ENCODE measurements at places on chromosomes 1 and 21.

DNA sequence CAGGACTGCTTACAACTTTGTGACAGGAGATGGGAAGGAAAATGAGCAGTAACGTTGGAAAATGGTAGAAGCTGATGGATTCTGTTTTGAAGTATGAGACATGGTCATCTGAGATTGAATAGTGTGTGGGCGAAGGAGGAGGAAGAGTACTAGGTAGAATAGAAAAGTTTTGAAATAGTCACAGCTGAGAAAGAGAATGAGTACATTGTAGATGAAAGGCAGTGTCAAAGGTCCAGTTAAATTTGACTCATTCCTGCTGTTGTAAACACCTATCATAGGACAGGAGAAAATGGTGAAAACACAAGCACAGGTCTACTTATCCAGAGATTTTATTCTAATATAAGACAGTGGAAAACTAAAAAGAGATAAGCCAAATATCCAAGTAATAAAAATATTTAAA, 56.8 kb upstream of the CFHR3 start:
- no peak for DNase-seq

DNA sequence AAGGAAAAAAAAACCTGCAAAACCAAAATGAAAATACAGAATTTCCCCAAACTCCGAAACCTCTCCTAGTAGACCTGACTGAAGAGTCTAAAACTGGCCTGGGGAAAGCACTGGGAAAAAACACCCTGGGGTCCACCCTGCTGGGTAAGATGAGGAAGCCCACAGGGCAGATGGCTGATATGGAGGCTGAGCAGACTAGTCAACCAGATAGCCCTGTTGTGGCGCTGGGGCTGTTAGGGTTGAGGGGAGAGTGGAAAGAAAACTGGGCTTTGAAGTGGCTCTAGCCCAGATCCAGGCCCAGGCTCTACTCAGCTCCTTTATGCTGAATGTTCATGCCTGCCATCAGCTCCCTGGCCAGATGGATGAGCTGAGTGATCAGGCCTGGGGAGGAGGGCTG, 6.8 kb upstream of the SLAMF1 start:
- no peak for DNase-seq

DNA sequence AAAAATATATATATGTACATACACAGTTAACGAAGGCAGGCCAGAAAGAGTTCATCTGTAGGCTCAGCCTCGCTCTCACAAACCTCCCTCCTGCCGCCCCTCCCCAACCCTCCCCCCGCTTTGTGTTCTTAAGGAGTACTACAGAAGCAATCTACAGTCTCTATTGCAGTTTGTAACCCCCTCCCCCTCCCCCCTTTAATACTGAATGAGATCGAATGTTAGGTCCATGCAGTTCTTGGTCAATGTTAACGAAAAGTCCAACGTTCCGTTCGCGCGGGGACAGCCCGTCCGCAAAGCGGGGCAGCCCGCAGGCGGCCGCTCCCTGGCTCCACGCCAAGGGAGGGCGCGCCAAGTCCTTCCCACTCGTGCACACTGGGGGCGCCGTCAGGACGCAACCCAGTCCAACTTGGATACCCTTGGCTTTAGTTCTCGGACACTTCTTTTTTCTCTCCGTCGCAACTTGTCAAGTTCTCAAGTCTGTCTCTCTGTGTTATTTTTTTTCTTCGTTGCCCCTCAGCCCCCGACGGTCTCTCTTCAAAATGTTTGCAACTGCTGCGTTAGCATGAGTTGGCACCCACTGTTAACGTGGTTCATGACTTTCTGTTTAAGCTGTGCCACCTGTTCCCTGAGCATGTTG, 2.2 kb downstream of the JUN start:
- peak; percentile 78 for DNase-seq

DNA sequence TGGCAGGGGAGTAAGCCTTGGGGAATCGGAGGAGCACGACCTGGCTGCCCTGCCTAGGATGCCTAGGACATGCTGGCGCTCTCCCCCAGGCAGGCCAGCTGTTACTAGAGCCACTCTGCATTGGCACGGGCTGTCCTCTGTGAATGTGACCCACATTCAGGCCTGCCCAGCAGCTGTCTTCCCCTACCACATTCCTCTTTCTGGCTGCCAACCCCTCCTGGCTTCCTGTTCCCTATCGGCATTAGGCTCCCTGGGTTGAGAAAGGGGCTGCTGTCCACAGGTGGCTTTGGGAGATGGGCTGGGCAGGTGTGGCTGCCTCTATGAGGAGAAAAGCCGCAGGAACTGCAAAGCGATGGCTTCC, 2.3 kb upstream of the NFASC start:
- DNase-seq = no peak

GRCh38 chr1:108551137-108551862, 8.6 kb upstream of the EEIG2 start:
- no peak for DNase-seq

DNA sequence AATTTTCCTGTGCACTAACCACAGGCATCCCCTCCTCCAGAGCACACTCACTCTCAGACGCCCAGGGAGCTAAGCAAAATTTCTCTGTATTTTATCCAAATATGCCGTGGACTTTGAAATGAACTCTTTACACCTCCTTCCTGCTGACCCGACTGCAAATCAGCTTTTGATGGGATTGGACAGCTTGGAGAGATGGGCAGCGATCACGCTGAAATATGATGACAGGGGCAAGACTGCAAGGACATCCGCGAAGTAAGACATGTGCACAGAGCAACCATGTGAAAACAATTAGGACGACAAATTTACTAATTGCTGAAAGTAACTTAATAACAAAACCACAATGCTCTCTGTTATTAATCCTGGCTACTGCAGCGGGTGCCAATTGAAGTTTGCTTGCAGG, 64.6 kb upstream of the CLDN14 start:
- no peak for DNase-seq

DNA sequence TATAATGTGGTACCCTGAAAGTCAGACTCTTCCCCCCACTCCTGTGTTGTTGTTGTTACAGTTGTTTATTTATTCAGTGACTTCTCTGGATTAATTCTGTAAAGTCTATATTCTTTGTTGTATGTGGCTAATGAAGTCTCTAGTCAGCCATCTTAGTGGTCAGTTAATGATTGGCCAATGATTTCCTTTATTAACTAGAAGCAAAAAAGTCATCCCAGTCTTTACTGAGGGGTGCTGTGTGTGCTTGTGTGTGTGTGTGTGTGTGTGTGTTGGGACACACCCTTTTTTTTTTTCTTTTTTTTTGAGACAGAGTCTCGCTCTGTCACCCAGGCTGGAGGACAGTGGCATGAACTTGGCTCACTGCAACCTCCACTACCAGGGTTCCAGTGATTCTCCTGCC, 37.3 kb upstream of the HYI start:
- no peak for DNase-seq

GRCh38 chr1:113895098-113895497, 7.7 kb upstream of the BCL2L15 start:
- DNase-seq = no peak

DNA sequence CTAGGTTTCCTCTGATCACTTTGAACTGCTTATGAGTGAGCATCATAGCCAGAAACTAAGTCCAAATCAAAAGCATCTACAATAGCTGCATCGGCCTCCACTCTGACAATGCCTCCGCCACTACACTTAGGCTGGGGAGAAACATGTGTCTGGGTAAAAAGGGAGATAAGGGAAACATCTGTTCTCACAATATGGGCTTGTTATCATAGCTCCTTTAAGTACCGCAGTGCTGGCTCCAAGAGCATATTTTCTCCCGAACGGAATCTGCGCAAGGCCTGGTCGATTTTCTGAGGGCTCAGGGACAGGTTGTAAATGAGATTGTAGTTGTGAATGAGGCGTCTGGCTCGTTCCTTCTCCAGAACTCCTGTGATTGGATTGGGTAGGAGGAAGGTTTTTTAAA, 63.9 kb upstream of the CYP2J2 start:
- DNase-seq = no peak

GRCh38 chr1:74703386-74704182, 29.3 kb downstream of the CRYZ start:
- no peak for DNase-seq

- no peak for DNase-seq
Measured at GRCh38 chr1:207868251-207868773, 42.6 kb downstream of the CD34 start.

GRCh38 chr1:77762072-77762476, 2.4 kb upstream of the USP33 start:
- DNase-seq = no peak

DNA sequence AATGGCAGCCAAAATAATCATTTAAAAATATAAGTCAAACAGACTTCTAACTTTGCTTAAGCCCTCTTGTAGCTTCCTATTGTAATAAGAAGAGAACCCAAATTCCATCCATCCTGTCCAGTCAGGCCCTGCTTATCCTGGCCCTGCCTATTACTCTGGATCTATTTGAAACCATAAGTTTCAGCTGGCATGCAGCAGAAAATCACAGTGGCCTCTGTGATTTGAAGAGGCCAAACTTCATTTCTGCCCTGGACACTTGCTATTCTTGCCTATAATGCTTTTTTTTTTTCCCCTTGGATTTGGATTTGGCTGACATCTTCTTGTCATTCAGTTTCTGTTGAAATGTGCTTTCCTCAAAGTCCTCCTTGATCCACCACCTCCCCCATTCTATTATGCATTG, 642.8 kb downstream of the USP25 start:
- no peak for DNase-seq

- no peak for DNase-seq
Measured at GRCh38 chr21:20618878-20619277, 379.3 kb upstream of the NCAM2 start.

DNA sequence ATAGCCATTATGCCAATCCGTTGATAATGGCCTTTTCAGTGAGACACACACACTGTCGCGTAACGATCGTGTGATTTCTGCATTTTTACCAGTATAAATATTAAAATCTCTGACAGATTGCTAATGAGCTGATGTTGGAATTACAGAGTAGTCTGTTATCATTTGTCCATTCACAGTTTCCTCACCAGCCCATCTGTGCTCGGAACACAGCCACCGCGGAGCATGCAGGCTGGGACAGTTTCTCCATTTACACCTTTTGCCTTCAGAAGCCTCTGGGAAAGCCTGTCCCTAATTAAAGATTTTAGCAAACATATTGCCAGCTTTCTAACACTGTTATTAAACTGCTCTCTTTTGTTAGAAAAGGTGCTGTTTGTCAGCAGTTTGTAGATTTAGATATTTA, 82.2 kb upstream of the BARHL2 start:
- DNase-seq = no peak

GRCh38 chr1:232123775-232124659, 497.4 kb downstream of the DISC1 start:
- no peak for DNase-seq

DNA sequence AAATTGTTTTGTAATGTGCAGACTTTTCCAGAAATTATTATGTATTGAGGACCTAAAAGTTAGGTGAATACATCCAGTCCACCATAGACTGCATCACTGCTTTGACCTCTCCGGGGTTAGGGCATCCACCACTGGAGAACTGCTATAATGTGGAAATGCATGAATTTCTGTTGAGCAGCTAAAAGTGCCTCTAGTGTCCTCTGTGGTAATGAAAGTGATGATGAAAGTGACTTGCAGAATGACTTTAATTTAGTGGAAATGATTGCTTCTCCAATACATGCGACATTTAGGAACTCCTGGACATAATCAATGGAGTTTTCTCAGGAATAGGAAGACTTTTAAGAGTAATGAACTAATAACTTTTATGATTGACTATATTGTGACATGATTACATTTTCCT, 170.8 kb downstream of the LBR start:
- DNase-seq = no peak

DNA sequence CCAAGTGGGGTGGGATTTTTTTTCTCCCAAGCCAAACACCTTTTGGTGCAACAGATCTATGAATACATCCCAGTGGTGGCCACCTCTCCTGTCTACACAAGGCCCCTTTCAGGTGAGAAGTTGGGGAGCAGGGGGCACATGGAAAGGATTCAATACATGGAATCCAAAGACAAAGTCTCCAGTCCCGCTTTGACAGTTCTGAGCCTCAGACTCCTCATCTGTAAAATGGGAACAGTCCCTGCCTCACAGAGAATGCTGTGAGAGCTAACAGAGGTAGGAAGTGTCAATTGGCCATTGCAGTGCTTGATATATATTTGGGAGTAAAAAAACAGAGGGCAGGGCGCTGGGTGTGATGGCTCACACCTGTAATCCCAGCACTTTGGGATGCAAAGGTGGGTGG, 26.7 kb upstream of the ZNF436 start:
- no peak for DNase-seq

- peak; percentile 20 for DNase-seq
Measured at GRCh38 chr1:91282695-91283420, 121.8 kb downstream of the HFM1 start.

DNA sequence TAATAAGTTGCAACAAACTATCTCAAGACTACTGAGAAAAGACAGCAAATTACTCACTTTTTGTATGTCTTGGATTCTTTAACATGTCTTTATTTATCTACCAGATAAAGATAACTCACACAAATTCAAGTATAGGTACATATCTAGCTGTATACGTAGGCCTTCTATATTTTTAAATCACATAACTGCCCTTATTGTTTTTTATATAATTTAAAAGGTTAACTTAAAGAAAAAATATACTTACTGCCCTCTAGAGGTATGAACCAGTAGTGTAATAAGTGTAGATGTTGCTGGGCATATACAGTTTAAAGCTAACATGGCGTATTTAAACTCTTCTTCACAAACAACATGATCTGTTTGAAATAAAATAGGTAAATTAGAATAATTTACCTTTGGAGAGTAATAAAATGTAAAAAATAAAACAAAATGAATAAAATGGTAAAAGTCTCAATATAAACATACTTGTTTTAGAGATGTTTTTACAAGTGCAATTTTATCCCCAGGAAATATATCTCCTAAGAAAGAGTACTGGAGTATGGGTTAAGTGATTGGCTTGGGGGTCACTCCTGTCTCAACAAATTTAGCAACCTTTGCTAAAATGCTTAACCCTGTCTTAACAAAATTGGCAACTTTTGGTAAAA, 235.2 kb downstream of the KCNT2 start:
- no peak for DNase-seq

DNA sequence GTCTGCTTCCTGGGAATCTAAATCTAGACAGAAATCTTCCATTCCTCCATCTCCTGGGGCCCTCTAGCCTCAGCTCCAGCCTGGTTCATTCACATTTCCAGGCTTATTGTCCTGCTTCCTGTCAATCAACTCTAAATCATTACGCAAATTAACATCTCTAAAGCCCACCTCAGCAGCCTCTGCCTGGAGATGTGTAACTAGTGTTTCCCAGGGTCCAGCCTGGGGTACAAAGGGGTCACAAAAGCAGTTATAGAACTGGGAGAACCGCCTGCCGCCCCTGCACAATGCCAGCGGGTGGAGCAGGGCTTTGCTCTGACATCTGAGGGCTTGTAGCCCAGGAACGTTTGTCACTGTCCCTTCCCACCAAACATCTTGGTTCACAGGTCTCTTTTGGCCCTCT, 373.5 kb downstream of the RRAGC start:
- DNase-seq = no peak

DNA sequence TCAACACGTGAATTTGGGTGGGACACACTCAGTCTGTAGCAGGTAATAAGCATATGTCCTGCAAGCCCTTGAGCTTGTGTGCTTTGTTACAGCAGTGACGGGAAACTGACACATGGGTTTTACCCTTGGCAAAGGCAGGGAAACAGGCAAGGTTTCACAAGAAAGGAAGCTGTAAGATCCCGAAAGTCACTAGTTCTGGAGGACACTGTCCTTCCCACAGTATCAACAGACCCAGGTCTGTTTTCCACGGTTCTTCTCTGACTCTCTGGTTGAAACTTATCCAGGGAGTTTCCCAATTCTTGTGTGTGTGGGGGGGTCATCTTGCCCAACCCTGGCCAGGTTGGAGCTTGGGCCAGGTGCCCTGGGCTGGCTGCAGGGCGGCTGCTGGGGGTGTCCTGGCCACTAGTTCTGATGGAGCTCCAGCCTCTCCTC, 29.3 kb upstream of the ZBTB21 start:
- no peak for DNase-seq

All from stimulated activated effector memory CD8-positive, alpha-beta T cell treated with anti-CD3 and anti-CD28 coated beads, Interleukin-12 subunit alpha, Interleukin-12 subunit beta, amount 100 ng/mL, for 72 hours (primary cell).